Effector memory CD4-positive, alpha-beta T cell (primary cell): ENCODE measurements at places on chromosomes 12 and 14.

GRCh38 chr14:28770630-28771029, 4.0 kb downstream of the FOXG1 start:
- H3K27ac ChIP-seq, result no peak overlapping the region
- no peak overlapping the region for H3K4me3 ChIP-seq
- DNase-seq, result no peak
- no peaks in the 10 kb centered on the region for H3K4me1 ChIP-seq
- peaks cover 17% of the 10 kb centered on the region for H3K27me3 ChIP-seq
- no peaks in the 10 kb centered on the region for H3K36me3 ChIP-seq

DNA sequence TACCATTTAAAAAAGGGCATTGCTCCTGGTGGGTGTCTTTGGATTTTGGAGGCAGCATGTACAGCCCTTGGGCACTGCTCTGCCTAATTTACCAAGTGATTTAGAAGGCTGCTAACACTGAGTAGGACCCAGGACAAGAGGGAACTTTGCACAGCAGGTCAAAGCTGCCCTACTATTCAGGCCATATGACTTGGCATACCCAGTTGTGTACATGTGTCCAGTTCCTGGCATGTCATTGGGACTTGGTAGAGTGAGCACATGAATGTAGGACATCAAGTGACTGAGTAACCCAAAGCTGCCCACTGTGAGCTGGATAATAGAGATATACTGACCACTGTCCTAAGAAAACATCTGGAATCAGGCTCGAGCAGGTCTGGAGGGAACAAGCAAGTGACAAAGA, 15.7 kb downstream of the CDKL1 start:
- H3K27me3 ChIP-seq, result no peaks in the 10 kb centered on the region
- H3K27ac ChIP-seq, result no peak overlapping the region
- H3K4me1 ChIP-seq, result no peaks in the 10 kb centered on the region

- DNase-seq, result no peak
- no peaks in the 10 kb centered on the region for H3K36me3 ChIP-seq
- H3K4me3 ChIP-seq, result no peak overlapping the region
- no peak overlapping the region for H3K27ac ChIP-seq
- no peaks in the 10 kb centered on the region for H3K4me1 ChIP-seq
These were observed 66.0 kb upstream of the DIO3 start for GRCh38 chr14:101495284-101495683.

DNA sequence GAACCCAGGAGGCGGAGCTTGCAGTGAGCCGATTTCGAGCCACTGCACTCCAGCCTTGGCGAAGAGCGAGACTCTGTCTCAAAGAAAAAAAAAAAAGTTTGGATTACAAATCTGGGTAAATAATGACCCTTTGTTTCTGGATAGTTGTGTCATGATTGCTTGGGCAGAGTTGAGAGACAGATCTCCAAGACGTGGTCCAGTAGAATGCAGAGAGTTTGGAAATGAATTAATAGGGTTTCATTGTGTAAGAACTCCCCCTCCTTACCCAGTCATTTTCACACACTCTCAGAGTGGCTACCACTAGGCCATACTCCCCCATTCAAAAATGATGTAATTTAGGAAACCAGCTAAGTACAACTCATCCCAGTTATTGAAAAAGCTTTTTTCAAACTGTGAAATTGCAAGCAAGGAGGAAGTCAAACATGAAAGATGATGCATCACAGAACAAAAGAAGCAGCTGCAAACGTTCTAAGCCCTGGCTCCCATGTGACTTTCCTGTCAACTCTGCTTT, 1331.9 kb downstream of the AACS start:
- no peak overlapping the region for H3K4me3 ChIP-seq
- no peak overlapping the region for H3K27ac ChIP-seq

DNA sequence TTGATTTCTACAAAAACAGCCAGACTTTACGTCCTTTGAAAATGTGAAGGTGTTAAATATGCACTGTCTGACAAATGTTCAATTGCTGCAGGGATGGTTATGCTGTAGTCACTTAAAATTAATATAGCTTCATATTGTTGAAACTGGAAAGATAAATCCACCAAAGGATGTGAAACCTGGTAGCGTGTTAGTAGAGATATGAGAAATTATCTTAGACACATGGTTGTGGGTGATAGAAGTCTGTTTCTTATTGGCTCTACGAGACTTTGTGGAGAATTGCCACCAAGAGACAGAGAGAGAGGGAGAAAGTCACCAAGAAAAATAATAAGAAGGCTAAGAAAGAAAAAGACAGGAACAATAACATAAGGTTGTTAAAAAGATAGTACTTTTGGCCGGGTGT, 2.6 kb upstream of the CAPRIN2 start:
- DNase-seq, result no peak
- no peaks in the 10 kb centered on the region for H3K27me3 ChIP-seq
- H3K36me3 ChIP-seq, result no peaks in the 10 kb centered on the region
- H3K4me1 ChIP-seq, result peaks cover 14% of the 10 kb centered on the region

GRCh38 chr12:32493282-32493681, 93.9 kb downstream of the FGD4 start:
- DNase-seq, result no peak
- no peaks in the 10 kb centered on the region for H3K4me1 ChIP-seq
- H3K36me3 ChIP-seq, result no peaks in the 10 kb centered on the region

- H3K4me3 ChIP-seq, result no peak overlapping the region
- H3K27ac ChIP-seq, result no peak overlapping the region
- no peak for DNase-seq
- H3K27me3 ChIP-seq, result no peaks in the 10 kb centered on the region
- H3K36me3 ChIP-seq, result peaks cover 4% of the 10 kb centered on the region
These were observed 56.9 kb downstream of the PARP11 start for GRCh38 chr12:3816266-3816665.

GRCh38 chr14:60744566-60744965, 10.0 kb downstream of the MNAT1 start:
- no peak overlapping the region for H3K4me3 ChIP-seq
- no peak overlapping the region for H3K27ac ChIP-seq
- no peaks in the 10 kb centered on the region for H3K27me3 ChIP-seq
- H3K4me1 ChIP-seq, result no peaks in the 10 kb centered on the region

DNA sequence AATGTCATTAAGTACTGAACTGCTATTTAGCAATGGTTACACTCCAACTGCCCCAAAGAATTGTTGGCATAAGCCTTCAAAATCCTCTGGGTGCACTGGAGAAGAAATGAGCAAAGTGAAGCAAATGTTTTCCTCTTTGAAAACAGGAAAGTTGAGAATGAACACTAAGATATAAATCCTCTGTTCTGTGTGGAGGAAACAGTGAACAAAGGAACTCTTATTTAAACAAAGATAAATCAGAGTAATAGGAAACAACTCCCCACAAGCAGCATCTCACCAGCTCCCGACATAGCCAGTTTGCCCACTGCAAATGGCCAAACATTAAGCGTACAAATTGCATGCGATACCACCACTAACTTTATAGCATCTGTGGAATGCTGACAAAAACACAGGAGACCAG, 54.0 kb downstream of the BCAT1 start:
- H3K4me1 ChIP-seq, result no peaks in the 10 kb centered on the region
- H3K27ac ChIP-seq, result no peak overlapping the region
- H3K4me3 ChIP-seq, result no peak overlapping the region
- no peak for DNase-seq

- peaks cover 7% of the 10 kb centered on the region for H3K36me3 ChIP-seq
- no peaks in the 10 kb centered on the region for H3K27me3 ChIP-seq
- peaks cover 21% of the 10 kb centered on the region for H3K4me1 ChIP-seq
- H3K27ac ChIP-seq, result peak overlapping the region; percentile 78
These were observed 1.0 kb upstream of the SOCS2 start for GRCh38 chr12:93571365-93571924.

DNA sequence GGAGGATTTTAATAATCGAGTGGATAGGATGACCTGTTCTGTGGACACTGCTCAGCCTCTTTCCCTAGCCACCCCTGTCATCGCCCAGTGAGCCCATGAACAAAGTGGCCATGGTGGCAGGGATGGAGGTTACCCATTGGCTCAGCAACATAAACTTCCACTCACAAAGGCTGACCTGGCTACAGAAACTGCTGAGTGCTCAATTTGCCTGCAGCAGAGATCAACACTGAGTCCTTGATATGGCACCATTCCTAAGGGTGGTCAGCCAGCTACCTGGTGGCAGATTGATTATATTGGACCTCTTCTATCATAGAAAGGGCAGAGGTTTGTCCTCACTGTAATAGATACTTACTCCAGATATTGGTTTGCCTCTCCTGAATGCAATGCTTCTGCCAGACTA, 465.4 kb upstream of the FBXO33 start:
- no peaks in the 10 kb centered on the region for H3K27me3 ChIP-seq
- no peaks in the 10 kb centered on the region for H3K4me1 ChIP-seq
- no peaks in the 10 kb centered on the region for H3K36me3 ChIP-seq
- no peak overlapping the region for H3K4me3 ChIP-seq
